ENCODE measurements at places on chromosomes 3 and 15.

DNA sequence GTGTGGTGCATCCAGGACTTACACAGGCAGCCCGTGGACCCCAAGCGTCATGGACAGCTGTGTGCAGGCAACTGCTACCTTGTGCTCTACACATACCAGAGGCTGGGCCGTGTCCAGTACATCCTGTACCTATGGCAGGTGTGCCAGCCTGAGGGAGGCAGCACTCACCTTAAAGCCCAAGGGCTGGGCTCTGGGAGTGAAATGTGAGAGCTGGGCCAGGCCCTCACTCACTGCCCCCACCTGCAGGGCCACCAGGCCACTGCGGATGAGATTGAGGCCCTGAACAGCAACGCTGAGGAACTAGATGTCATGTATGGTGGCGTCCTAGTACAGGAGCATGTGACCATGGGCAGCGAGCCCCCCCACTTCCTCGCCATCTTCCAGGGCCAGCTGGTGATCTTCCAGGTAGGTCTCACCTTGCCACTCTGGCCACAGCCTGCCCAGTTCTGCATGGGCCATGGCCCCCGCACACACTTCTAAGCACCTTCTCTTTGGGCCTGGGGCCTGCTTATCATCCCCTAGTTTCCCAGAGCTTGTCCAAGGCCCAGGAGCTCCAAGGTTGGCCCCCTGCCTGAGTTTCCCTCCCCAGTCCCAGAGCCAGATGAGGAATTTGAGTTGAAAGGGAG, 11.0 kb downstream of the VILL start:
- DNase-seq = no peak

GRCh38 chr3:184884359-184885017, 72.5 kb downstream of the VPS8 start:
- no peak for DNase-seq

DNA sequence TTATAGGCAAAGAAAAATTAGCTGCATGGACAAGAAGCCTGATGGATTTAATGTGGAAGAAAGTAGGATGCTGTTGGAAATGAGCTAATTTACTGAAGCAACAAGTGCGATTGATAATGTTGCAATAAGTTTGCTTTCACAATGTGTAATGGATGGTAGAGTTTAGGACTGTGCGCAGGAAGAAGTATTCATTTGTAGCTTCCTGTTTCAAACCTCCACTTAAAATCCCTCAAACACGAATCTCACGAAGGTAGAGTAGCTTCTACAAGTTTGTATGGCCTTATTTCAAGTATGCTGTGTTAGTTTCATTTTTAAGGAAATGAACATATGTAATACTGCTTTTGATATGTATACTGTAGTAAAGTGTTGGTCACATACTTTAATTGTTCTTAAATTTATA, 42.3 kb downstream of the KCNH8 start:
- DNase-seq = no peak

- DNase-seq = no peak
Measured at GRCh38 chr3:151724576-151725562, 8.9 kb upstream of the AADACL2 start.

DNA sequence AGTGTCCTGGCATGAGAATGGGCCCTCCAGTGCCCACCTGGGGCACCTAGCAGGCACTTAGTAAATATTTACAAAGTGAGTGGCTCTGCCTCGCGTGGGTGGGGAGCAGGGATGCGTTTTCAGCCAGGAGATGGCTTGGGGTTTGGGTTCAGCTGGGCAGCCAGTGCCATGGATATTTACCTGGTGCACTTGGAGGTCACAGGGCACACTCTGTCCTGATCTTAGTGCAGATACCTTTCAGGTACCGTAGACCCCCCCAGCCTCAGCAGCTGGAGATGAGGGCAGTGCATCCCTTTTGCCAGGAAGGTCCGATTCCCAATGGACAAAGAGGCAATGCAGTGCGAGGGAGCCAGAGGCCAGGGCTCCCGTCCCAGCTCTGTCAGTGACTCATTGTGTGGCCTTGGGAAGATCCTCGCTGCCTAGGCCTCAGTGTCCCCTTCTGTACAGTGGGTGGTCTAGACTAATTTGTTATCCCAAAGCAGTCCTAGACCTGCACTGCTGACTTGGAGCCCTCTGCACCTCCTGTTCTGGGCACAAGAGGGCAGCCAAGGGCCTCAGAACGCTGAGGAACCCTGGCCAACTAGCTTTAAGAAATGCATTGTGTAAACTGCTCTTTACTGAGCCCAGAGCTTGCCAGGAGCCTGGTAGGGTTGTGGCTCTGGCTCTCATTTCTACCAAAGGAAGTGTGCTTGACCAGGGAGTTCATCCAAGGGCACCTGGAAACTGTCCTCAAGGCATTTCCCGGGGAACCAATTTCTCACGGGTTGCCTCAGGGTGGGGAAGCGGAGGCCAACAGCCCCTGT, 16.0 kb downstream of the HDAC11 start:
- DNase-seq = no peak

- DNase-seq = no peak
Measured at GRCh38 chr3:54047568-54047967, 74.8 kb upstream of the CACNA2D3 start.

DNA sequence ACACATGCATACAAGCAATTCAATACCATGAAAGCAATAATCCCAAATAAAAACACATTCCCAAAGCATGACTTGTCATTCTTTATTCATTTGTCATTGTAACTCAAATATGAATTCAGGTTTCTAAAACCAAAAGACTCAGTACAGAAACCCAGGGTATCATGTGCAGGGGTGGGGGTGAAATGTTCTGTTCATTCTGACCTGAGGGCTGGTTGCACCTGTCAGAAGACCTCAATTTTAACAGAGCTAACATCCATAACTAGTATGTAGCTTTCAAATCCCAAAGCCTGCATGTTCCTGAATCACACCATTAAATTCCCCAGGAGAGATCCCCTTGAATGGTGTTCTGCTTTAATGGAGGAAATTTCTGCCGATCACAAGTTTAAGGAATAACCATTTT, 738.7 kb downstream of the MCTP2 start:
- DNase-seq = no peak

DNA sequence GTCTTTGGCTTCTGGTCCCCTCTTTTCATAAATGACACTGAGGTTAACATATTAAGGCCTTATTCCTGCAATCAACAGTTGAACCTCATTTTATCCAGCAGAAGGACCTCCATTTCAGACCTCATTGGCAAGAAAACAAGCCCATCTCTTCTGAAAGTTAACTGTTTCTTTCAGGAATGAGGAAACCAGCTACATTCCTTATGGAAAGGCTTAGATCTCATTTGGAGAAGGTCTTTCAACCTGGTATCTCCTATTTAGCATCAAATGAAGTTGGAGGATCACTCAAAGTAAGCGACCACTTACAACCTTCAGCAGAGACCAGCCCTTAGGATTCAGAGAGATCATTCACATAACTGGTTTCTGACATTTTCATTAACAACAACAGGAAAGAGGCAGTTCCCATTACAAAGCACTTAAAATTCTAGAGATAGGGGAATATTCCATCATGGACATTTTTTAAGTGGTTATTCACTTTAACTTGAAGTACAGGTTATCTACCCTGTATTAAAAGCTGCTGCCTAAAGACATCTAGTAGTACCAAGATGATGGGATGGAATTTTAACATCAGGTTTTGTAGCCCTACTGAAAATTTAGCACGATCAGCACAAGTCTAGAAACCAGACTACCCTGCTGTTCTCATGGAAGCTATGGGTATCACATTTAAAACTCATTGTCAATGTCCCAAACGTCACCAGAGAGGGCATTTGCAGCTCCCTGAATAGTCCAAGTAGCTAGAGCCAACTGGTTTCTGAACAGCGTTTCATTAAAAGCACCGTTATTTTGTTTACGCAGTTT, 30.4 kb downstream of the TFRC start:
- no peak for DNase-seq

DNA sequence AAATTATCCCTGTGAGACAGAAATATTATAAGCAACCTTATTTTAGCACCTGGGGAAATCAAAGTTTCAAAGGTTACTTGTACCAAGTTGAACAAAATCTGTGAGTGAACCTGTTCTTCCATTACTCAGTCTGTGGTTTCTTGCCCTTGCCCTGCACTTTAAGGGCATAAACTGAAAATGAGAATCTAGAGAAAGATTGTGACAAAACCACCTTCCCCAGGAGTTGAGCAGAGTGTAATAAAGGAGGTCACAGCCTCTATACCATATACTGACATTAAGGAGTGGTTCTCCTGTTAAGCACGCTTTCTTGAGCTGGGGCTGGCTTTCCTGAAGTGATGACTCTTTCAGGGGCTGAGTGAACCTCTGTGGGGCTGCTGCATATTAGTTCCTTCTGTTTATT, 143.4 kb downstream of the PDCD6IP start:
- no peak for DNase-seq

GRCh38 chr15:98347866-98348265, 300.5 kb upstream of the IGF1R start:
- DNase-seq = no peak

DNA sequence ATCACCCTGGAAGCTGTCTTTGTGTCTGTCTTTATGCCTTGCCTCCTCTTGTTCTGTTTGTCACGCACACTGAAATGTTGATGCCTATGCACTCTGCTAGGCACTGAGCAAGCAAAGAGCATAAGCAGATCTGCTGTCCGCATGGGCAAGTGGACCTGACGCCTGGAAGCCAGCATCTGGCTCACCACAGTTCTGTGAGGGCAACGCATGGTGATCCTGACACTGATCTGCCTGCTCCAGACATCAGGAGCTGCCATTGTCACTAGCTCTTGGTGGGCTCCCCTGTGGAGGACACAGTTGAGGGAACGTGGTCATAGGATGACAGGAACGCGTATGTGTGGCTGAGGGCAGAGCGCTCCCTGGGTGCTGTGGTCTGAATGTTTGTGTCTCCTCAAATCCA, 234.6 kb downstream of the ADAMTS17 start:
- DNase-seq = no peak

- no peak for DNase-seq
Measured at GRCh38 chr15:45729141-45729540, 94.3 kb downstream of the SQOR start.
